ENCODE measurements at places on chromosomes 1 and 21.
A peak's percentile ranks its signal among the peaks of the same experiment; 100 is the strongest.

- DNase-seq: no peak
Measured at GRCh38 chr21:44548922-44549321, 2.4 kb downstream of the KRTAP10-2 start.

DNA sequence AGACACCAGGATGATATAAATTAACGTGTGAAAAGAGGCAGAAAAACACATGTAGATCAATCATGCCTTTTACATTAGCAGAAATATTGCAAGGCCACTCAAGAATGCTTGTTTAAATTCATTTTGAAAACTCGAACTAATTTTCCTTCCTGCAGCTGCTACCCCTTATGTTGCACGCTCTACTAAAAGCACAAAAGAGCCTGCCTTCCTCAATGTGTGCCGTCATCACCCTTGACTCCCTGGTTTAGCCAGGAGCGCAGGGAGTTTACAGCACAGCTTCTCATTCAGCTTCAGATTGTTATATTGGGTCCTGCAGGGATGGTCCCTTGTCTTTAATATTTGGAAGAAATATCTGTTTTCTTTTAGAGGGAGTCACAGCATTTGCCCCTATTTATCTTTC is 10.1 kb upstream of the ST6GALNAC5 start:
- no peak for DNase-seq

- no peak for DNase-seq
Measured at GRCh38 chr1:236204656-236205055, 62.3 kb downstream of the GPR137B start.

DNA sequence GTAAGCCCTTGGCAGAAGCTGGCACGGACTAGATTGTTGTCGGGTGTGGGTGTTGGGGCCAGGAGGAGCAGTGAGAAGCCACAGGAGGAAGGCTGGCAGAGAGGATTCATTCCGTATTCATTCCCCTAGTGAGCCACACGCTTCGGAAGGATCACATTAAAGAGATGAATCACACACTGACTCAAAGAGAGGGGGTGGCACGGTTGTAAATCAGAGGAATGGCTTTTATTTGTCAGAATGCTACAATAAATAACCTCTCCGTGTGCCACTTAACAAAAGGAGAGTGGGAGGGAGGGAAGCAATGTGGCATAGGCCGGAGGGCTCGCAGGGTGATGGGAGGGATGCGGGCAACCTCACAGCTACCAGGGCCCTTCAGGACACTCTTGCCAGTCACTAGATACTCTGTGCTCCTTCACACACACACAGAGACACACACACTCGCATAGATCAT is 135.5 kb downstream of the HIVEP3 start:
- peak; percentile 19 for DNase-seq

DNA sequence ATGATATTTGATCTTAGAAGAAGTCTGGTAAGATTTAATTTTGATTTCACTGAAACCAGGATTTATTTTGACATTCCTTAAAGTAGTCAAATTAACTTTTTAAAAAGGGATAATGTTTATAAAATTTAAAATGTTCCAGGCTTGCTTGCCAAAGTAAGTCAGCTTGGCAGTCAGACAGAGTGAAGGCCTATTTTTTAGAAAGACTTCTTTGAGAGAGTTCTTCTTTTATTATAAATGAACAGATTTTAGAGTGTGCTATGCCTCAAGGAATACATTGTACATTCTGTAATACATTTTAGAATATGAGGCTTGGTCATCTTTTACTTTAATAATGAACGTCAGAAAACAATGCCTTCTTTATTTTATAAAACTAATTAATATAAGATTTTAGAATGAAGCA is 138.7 kb downstream of the DISP1 start:
- DNase-seq: no peak

DNA sequence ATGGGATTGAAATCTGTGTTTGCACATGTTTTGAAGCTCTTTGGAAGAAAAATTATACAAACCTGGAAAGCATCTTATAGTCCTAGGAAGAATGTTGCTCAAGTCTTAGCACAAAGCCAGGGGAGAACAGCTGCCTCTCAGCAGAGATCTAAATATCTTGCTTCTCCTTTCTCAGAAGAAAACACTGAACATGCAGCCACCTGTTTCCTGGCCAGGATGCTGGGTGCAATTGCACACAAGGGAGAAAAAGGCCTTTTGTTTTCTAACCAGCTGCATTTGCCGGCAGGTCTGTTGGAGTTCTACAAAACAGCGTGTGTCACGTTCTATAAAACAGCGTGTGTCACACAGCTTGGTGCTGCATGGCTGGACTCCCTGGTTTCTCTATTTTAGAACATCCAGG is 259.6 kb upstream of the PLD5 start:
- DNase-seq: peak; percentile 45

- peak; percentile 70 for DNase-seq
Measured at GRCh38 chr1:109490029-109490933, 3.6 kb upstream of the CYB561D1 start.

DNA sequence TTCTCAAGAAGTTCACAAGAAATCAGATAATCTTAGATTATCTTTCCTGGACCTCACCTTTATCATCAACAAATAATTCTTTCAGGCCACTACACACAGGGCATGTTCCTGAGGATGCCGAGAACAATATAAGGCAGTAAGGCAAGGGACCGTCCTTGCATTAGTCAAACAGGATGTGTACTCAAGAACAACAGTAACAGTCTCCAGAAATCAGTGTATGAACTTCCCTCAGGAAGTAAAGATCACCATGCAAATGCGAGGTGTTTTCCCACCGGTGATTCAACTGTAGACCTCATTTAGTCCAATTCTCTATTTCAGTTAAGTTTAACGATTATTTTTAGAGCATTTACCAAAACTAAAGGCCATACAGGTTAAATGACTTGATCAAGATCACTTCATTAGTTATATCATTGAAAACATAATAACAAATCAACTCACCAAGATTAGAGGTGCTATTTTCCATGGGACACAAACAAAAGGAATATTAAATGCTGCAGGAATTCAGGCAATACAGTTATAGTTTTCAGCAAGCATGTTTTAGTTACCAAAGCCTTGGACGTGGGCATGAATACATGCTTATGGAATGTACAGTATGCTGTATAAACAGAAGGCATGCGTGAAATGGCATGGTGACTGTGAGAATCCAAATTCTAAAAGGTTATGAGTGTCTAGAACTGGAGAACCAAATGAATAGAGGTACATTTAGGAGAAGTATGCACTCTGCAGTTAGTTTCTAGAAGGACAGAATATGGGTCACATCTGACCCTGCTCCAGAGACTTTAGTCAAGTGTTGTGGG is 145.2 kb downstream of the TNR start:
- DNase-seq: no peak

- no peak for DNase-seq
Measured at GRCh38 chr21:37582590-37582989, 216.0 kb downstream of the DYRK1A start.

DNA sequence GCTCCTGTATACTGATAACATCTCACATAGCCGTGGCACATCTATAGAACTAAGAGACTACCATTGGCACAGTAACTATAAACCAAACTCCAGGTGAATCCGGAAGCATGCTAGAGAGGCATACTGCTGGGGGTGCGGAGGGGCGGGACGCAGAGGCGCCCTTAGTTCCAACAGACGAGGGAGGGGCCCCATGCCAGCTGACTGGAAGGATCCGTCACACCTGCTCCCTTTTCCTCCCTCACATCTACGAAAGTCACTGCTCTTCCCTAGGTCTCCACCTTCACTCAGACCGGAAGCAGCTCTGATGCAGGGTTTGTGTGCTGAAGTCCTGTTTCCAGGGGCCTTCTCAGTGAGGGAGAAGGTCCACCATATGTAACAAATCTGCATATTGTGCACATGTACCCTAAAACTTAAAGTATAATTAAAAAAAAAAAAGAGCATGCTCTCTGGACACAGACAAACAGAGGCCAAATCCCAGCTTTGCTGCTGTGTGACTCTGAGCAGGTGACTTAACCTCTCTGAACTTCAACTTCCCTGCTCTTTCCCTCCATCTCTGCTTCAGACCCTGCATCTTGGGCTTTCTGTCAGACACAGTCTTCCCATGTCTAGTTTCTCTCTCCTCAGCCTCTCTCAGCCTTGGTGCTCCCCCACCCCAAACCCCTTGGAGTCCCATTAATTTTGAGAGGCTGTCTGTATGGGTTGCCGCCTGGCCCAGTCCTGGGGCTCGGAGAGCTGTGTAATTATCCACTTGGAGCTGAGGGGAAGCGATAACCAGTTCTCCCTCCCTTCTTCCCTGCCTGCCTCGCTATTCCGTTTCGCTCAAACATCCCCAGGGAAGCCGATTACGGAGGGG is 7.8 kb upstream of the GJB5 start:
- no peak for DNase-seq

DNA sequence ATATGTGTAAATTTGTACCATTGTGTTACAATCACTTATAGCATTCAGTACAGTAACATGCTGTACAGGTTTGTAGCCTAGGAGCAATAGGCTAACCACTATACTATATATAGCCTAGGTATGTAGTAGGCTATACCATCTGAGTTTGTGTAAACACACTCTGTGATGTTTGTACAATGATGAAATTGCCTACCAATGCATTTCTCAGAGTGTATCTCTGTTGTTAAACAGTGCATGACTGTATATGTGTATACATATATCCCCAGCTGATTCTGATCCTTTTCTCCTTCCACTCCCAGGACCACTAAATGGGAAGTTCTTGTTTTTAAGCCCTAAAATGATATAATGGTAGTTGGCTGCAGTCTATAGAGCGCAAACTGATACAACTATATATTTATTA is 7.8 kb downstream of the GNPAT start:
- DNase-seq: no peak

DNA sequence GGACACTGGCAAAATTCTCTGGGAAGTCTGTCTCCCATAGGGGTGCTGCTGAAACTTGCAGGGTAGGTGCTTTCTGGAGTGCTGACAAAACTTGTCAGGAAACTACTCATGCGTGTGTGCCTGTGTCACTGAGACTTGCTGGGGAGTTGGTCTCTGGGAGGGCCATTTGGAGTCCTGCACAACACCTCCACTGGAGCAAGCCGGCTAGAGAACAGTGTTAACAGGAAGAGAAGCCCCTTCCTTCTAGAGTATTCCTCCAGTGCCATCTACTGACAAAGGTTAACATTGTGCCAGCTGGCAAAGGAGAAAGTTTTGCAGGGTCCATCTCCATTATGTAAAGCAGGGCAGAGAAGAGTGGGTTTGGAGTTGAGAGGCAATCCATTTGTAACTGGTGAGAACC is 30.0 kb downstream of the ZMYM4 start:
- DNase-seq: peak; percentile 25

- DNase-seq: no peak
Measured at GRCh38 chr1:64223329-64224151, 20.1 kb downstream of the UBE2U start.

- DNase-seq: peak; percentile 42
Measured at GRCh38 chr21:14482165-14482564, 64.0 kb downstream of the SAMSN1 start.

DNA sequence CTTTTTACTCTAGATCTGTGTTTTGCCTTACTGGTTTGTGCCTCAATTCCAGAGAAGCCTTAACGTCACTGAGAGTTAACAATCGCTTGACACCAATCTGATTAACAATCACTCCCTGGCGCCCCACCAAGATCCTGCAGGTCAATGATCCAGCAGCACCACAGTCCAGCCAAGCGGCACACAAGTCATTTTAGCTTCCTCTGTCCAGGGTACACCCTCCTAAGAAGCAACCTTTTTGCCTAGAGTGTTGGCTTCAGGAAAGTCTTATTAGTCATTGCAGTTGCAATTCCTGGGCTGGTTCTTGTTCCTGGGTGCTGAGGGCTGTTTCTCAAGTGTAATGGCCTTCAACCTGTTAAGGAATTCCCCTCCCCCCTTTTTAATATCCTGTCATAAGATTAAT is 323.0 kb upstream of the USP25 start:
- no peak for DNase-seq

DNA sequence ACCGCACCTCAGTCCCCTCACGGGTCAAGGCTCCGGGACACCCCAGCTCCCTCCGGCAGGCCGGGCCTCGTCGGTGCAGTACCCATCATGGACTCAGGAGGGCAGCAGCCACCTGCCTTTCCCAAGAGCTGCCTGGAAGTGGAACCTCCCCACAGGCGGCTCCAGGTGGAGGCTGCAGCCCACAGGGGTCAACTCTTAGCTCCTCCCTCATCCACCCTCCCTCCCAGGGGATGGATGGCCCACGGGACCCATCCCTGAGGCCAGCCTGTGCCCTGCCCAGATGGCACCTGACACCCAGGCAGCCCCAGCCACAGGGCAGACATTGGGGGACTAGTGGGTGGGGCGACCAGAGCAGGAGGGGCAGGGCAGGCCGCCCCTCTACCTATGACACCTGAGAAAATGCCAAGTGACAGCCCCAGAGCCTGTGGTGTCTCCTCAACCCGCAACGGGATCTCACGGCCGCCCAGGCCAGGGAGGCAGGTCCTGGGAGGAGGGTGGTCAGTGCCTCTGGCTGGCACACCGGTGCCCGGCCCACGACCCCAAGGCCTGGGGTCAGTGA is 1.2 kb upstream of the ARHGEF16 start:
- DNase-seq: peak; percentile 62

DNA sequence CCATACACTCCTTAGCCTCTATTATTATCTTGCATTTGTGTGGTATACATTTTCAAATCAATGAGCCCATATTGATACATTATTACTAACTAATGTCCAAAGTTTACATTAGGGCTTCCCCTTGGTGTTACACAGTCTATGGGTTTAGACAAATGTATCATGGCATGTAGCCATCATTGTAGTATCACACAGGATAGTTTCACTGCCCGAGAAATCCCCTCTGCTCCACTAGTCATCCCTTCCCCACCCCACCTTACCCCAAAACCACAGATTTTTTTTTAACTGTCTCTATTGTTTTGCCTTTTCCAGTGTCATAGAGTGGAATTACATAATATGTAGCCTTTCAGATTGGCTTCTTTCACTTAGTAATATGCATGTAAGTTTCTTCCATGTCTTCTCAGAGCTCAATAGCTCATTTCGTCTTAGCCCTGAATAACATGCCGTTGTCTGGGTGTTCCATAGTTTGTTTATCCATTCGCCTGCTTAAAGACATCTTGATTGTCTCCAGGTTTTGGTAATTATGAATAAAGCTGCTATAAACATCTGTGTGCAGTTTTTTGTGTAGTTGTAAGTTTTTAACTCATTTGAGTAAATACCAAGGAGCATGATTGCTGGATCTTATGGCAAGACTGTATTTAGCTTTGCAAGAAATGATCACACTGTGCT is 86.4 kb upstream of the LYST start:
- DNase-seq: no peak

GRCh38 chr1:46547481-46548383 is 3.7 kb downstream of the KNCN start:
- DNase-seq: no peak

DNA sequence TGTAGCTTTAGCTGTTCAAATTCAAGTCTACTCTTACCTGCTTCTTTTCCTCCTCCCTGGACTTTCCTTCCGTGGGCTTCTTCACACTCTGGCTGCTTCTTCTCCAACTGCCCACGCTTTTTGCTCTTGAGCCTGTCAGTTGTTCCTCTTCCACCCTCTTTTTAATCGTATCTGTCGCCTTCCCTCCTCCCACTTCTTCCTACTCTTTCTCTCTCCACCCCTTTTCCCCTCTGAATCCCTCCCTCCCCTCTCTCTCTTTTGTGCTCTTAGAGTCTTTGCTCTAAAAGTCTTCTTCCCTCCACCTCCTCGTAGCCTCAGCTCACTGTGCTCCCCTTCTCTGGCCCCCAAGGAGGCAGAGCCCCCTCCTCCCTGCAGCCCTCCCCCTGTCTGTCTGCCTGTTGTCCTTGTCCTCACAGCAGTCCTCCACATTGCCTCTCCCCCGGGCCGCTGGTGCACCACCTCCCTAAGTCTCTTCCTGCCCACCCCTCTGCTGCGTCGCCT is 12.9 kb upstream of the GJA5 start:
- DNase-seq: no peak

GRCh38 chr1:59046730-59047157 is 250.2 kb upstream of the FGGY start:
- peak; percentile 51 for DNase-seq

GRCh38 chr1:38291336-38291735 is 244.7 kb upstream of the POU3F1 start:
- DNase-seq: no peak
